ENCODE measurements at places on chromosomes 6 and 20. TPM values are rescaled to one million over a fixed set of nuclear protein-coding genes. Genes with fewer than 3 reads are reported as not detected.

Gene TMEM74B
- total RNA-seq: 4.0 TPM

Gene BPI
- total RNA-seq: not detected

Gene KCNB1
- 0.09 TPM for total RNA-seq

Gene SNAP91
- not detected for total RNA-seq

Gene TRIM39
- 24.2 TPM for total RNA-seq

Gene RBPJL
- not detected for total RNA-seq

Gene PERP
- total RNA-seq: 3.9 TPM

DNA sequence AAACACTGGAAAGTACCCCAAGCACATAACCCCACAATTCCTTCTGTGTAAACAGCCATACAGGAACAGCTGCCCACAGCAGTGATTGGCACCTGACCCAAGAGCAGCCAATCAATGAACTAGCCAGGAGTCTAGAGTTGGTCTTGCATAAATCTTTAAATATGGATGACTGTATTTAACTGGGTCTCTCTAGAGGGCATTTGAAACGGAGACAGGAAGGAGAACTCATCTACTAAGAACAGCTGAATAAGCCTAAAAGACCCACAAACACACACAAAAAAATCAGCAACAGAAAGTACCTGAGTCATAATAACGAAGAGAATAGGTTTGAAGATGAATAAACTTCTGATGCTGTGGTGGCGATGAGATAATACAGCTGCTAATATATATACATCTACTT, 49.0 kb upstream of the ASF1A start:
- DNase-seq: no peak
- H3K27me3 ChIP-seq: no peaks in the 10 kb centered on the region
- H3K4me3 ChIP-seq: peak overlapping the region; percentile 11
- peaks cover 17% of the 10 kb centered on the region for H3K4me1 ChIP-seq

GRCh38 chr6:167122827-167123657, at the start of gene CCR6:
Gene CCR6 (plus strand): TSS chr6:167123096. CDS start chr6:167136135, 13,039 bp downstream.
- no peak for DNase-seq
- H3K27ac ChIP-seq: peak within 1 kb of the TSS; percentile 74
- peak within 1 kb of the TSS; percentile 54 for H3K4me3 ChIP-seq
- H3K4me1 ChIP-seq: peaks cover 36% of the 10 kb centered on the region
- peaks cover 1% of the 10 kb centered on the region for H3K27me3 ChIP-seq

DNA sequence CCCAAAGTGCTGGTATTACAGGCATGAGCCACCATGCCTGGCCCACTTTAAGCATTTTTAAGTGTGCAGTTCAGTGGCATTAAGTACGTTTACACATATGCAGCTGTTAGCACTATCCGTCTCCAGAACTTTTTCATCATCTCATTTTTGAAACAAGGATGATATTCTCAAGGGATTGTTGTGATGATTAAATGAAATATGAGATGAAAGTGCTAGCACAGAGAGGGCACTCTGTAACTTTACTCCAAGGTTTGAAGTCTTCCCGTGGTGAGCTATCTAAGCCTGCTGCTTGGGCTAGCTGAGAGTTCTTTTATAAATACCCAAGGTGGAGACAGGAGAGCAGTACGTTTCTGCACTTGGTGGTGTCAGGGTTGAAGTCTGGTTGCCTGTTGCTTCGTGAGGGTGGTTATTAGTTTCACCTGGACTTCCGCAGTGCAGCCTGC, 6.6 kb downstream of the TM9SF4 start:
- DNase-seq: no peak
- no peak overlapping the region for H3K27ac ChIP-seq
- peaks cover 26% of the 10 kb centered on the region for H3K4me1 ChIP-seq

DNA sequence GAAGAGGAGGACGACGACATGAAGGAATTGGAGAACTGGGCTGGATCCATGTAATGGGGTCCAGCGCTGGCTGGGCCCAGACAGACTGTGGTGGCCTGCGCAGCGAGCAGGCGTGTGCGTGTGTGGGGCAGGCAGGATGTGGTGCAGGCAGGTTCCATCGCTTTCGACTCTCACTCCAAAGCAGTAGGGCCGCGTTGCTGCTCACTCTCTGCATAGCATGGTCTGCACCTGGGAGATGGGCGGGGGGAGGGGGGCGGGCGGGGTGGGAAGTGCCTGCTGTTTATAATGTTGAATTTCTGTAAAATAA, 42.3 kb downstream of the CHMP4B start:
- peak; percentile 65 for DNase-seq
- peaks cover 63% of the 10 kb centered on the region for H3K4me1 ChIP-seq
- peaks cover 75% of the 10 kb centered on the region for H3K36me3 ChIP-seq
- H3K27me3 ChIP-seq: no peaks in the 10 kb centered on the region

GRCh38 chr20:61426352-61426751, 174.3 kb downstream of the CDH4 start:
- H3K4me1 ChIP-seq: no peaks in the 10 kb centered on the region
- no peak for DNase-seq
- H3K4me3 ChIP-seq: no peak overlapping the region
- H3K36me3 ChIP-seq: no peaks in the 10 kb centered on the region

- H3K4me3 ChIP-seq: no peak overlapping the region
- peaks cover 2% of the 10 kb centered on the region for H3K4me1 ChIP-seq
- H3K27ac ChIP-seq: no peak overlapping the region
- H3K27me3 ChIP-seq: peaks cover 5% of the 10 kb centered on the region
- no peaks in the 10 kb centered on the region for H3K36me3 ChIP-seq
Observed at GRCh38 chr6:18302561-18303439, 38.5 kb upstream of the DEK start.

- H3K4me3 ChIP-seq: no peak overlapping the region
- H3K36me3 ChIP-seq: no peaks in the 10 kb centered on the region
- H3K27ac ChIP-seq: no peak overlapping the region
- peaks cover 10% of the 10 kb centered on the region for H3K4me1 ChIP-seq
- DNase-seq: no peak
Observed at GRCh38 chr20:1807394-1807793, 87.8 kb upstream of the SIRPA start.

DNA sequence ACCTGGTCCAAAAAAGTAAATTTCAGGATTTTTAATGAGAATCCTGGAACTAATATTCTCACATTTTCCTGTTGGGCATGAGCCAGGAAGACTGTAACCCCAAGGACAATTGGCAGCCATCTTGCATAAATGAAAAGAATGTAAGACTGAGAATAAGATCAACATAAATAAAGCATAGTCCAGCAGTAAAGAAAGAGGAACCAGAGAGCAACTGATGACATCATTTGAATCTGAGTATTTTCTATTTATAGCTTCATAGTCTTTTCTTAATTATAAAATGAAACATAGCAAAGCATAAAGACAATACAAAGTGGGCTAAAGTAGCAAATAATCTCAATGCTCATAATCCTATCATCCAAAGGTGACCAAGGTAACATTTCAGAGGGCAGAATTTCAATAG, 26.6 kb upstream of the FBXL4 start:
- no peak for DNase-seq
- no peak overlapping the region for H3K27ac ChIP-seq
- H3K36me3 ChIP-seq: no peaks in the 10 kb centered on the region

GRCh38 chr20:54255157-54255556, 47.3 kb downstream of the PFDN4 start:
- no peak overlapping the region for H3K27ac ChIP-seq
- H3K4me3 ChIP-seq: no peak overlapping the region
- H3K27me3 ChIP-seq: no peaks in the 10 kb centered on the region

GRCh38 chr6:73713426-73714147, 17.6 kb downstream of the CD109 start:
- H3K27me3 ChIP-seq: peaks cover 9% of the 10 kb centered on the region
- H3K4me1 ChIP-seq: peaks cover 8% of the 10 kb centered on the region
- no peak overlapping the region for H3K27ac ChIP-seq
- H3K36me3 ChIP-seq: peaks cover 3% of the 10 kb centered on the region
- no peak overlapping the region for H3K4me3 ChIP-seq

GRCh38 chr6:17972074-17972952, 15.1 kb downstream of the KIF13A start:
- H3K27ac ChIP-seq: no peak overlapping the region
- H3K36me3 ChIP-seq: no peaks in the 10 kb centered on the region
- no peaks in the 10 kb centered on the region for H3K4me1 ChIP-seq

DNA sequence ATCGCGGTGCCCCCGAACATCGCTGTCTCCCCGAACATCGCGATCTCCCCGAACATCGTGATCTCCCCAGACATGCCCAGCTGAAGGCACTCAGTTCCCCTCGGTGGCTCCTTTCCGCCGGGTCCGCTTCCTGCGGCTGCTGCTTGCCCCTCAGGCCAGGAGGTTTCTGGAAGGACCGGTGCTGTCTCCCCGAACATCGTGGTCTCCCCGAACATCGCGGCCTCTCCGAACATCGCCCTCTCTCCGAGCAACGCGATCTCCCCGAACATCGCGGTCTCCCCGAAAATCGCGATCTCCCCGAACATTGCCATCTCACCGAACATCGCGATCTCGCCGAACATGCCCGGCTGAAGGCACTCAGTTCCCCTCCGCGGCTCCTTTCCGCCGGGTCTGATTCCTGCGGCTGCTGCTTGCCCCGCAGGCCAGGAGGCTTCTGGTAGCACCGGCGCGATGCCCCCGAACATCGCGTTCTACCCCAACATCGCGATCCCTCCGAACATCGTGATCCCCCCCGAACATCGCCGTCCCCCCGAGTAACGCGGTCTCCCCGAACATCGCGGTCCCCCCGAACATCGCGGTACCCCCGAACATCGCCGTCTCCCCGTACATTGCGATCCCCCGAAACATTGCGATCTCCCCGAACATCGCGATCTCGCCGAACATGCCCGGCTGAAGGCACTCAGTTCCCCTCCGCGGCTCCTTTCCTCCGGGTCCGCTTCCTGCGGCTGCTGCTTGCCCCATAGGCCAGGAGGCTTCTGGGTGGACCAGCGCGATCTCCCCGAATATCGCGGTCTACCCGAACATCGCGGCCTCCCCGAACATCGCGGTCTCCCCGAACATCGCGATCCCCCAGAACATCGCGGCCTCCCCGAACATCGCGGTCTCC, 808 bp downstream of the ULBP1 start:
- peaks cover 84% of the 10 kb centered on the region for H3K27me3 ChIP-seq
- peak overlapping the region; percentile 88 for H3K27ac ChIP-seq
- peak overlapping the region; percentile 92 for H3K4me3 ChIP-seq
- H3K36me3 ChIP-seq: peaks cover 3% of the 10 kb centered on the region

GRCh38 chr20:61929971-61930666, 135.6 kb downstream of the TAF4 start:
- no peak overlapping the region for H3K27ac ChIP-seq
- H3K36me3 ChIP-seq: no peaks in the 10 kb centered on the region
- H3K27me3 ChIP-seq: peaks cover 3% of the 10 kb centered on the region
- DNase-seq: peak; percentile 1
- no peak overlapping the region for H3K4me3 ChIP-seq

- no peak overlapping the region for H3K27ac ChIP-seq
- H3K4me3 ChIP-seq: no peak overlapping the region
- H3K4me1 ChIP-seq: peaks cover 9% of the 10 kb centered on the region
- peaks cover 65% of the 10 kb centered on the region for H3K27me3 ChIP-seq
- no peak for DNase-seq
Observed at GRCh38 chr20:20364593-20365479, 3.1 kb upstream of the INSM1 start.

- no peak for DNase-seq
- H3K36me3 ChIP-seq: no peaks in the 10 kb centered on the region
- peaks cover 4% of the 10 kb centered on the region for H3K4me1 ChIP-seq
- H3K27ac ChIP-seq: no peak overlapping the region
Observed at GRCh38 chr20:13322621-13323020, 101.5 kb downstream of the ISM1 start.

DNA sequence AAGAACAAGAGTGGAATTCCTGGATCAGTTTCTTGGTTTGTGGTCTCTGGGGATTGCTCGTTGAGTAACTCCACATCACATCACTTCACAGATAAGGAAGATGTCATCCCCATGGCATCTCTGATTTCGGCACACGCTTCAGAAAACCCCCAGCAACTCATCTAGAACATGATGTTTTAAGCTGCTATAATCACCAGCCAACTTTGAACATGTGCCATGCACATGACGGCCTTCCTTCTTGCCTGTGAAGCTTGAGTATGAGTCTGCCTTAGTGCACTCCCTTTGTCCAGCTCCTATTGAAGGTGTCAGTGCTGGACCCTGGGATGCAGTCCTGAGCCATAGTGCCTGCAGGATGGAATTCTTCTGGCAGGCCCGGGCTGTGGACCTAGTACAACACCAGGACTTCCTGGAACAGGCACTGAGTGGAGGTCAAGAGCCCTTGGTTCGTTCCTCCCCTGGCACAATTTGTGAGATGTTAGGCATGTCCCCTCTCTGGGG, 231.5 kb upstream of the SUPT3H start:
- H3K4me1 ChIP-seq: peaks cover 13% of the 10 kb centered on the region
- H3K27me3 ChIP-seq: no peaks in the 10 kb centered on the region
- no peak overlapping the region for H3K27ac ChIP-seq
- no peaks in the 10 kb centered on the region for H3K36me3 ChIP-seq

DNA sequence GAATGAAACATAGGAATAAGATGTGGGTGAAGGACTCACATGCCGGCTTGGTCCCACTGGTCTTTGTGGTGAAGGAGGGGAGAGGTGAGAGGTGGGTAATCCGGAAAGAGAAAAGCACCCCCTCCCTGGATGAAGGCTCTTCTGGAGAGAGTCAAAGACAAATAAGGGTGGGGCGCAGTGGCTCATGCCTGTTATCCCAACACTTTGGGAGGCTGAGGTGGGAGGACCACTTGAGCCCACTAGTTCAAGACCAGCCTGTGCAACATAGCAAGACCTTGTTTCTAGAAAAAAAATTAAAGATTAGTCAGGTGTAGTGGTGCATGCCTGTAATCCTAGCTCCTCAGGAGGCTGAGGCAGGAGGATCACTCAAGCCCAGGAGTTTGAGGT, 3.1 kb downstream of the LTB start:
- peaks cover 69% of the 10 kb centered on the region for H3K4me1 ChIP-seq
- H3K4me3 ChIP-seq: peak overlapping the region; percentile 97
- peaks cover 61% of the 10 kb centered on the region for H3K36me3 ChIP-seq
- H3K27me3 ChIP-seq: no peaks in the 10 kb centered on the region

DNA sequence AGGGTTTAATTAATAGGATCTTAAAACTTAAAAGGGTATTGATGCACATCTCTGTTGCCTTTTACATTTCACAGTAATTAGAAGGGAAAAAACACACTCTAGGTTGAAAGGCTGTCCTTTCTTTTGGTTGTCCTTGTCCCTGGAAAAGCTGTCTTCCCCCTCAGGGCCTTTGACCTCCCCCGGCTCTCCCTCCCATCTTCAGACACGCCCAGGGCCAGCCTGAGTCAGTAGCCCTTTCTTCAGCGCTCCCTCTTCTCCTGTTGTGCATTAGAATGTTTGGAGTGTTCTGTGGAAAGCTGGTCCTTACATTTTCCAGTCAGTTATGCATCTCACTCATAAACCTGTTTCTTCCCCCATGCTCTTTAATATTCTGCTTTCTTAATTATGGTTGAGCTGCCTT, 157.0 kb downstream of the MTHFD1L start:
- H3K36me3 ChIP-seq: peaks cover 17% of the 10 kb centered on the region
- no peak for DNase-seq
- H3K27ac ChIP-seq: no peak overlapping the region
- H3K4me3 ChIP-seq: no peak overlapping the region

DNA sequence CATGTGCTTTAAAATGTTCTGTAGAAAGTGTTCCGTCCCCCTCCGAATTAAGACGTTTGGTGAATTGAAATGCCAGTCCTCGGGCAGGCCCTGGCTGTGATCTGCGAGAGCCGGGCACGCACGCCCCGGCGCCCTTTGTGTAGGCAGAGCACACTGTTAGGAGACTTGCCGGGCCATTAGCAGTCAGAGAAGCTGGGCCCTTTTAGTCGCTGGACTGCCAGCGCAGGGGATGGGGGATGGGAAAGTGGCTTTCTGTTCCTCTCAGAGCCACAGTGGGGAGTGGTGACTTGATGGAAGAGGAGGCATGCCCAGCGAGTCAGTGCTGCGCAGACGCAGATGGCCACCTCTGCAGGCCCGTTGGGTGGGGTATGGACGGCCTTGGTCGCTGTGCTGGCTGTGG, 2.2 kb downstream of the PPP1R3G start:
- peaks cover 4% of the 10 kb centered on the region for H3K4me1 ChIP-seq
- no peak overlapping the region for H3K4me3 ChIP-seq
- no peak for DNase-seq
- H3K27me3 ChIP-seq: peaks cover 64% of the 10 kb centered on the region
- H3K36me3 ChIP-seq: no peaks in the 10 kb centered on the region

Measured in activated naive CD8-positive, alpha-beta T cell treated with anti-CD3 and anti-CD28 coated beads, Interleukin-2, amount 10 ng/mL, durations not matched to agents 7 days and 5 days (primary cell).